ENCODE measurements at places on chromosomes 4 and X.
A peak's percentile ranks its signal among the peaks of the same experiment; 100 is the strongest.

DNA sequence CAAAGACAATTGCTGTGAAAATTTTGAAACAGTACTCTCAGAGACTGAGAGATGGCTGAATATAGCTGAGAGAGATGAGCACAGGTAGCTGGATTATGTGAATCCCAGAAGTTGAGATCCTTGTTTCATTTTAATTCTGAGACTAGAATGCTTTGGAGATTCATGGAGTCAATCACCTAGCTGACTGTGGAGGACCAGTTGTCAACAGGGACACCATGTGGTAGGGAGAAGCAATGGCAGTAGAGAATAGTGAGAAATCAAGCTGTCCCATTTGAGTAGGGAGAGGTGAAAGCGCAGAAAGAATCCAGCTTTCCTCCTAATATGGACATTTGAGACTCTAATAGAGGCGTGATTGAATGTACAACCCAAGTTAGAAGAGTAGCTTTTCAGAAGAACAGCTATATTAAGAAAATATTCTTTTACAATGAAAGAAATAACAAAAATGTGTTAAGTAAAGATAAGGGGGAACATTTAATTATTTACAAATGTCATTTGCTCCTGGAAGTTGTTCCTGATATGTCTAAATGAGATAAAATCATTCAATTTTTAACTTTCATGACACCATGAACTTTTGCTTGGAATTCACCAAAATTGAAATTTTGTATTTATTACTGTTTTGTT lies 30.3 kb upstream of the GLRB start:
- peak; percentile 84 for DNase-seq

DNA sequence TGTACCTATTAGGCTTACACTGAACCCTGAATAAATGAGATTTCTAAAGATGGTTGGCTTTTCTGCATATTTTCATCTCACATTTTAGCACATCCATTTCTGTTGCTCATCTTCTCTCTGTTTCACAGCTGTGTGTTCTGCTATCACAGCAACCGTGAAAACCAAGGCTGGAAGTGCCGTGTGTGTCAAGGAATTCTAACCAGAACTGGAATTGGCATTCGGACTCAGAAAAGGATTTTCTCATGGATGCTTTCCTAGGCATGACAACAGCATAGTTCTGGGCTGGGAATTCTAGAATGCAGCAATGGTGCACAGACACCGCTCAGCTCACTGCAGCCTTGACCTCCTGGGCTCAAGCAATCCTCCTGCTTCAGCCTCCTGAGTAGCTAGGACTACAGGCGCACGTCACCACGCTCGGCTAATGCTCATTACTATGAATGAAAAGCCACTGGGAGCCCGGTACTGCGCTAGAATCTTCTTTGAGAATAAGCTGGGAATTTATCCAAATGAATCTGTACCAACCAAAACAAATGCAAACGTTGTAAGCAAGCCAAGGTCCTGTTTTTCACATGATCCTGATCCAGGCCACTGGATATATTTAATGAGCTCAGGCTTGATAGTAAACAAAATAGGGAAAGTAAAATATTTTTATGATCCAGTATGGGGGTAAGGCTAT lies 105.2 kb downstream of the RBM47 start:
- no peak for DNase-seq

DNA sequence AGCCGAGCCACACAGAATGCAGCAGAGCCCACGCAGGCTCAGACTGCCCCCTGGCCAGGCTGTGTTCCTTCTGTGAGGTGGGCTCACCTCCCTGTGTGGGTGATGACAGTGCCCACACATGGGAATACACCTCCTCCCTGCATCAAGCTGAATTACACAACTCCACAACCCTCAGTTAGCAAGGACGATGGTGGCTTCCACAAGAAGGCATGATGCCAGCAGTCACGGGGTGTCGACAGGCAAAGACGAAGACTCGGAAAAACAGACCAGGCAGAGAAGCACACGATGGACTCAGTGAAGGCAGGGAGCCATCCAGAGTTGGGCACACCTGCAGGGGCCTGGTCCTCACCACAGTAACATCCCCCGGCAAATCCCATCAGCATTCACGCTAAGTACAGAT lies 12.1 kb downstream of the LETM1 start:
- no peak for DNase-seq

- DNase-seq, result no peak
Observed at GRCh38 chr4:103753868-103754653, 34.3 kb upstream of the TACR3 start.

DNA sequence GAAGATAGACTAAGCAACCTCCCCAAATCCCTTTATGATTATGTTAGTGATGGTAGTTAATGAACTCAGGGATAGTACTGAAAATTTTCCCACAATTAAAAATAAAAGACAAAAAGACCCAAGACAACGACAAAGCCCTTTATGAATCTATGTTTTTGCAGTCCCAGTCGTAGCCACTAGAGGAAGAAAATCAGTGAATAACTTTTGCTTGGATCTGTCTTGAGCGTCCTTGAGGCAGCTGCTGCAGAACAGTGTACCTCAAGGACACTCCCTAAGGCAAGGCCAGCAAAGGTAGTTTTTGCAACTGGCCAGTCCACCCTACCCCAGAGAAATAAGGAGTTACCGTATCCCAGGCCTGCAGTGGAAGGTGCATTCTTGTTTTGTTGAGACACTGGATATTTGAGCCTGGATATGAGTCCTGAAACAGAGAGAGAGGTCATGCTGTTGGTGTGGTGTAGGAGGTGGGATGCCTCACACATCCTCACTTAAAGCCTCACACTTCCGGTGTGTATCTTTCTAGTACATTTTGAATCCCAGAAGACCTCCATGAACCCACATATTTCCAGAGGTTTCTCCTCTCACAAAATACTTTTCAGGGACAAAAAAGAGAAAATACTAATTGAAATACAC lies 8.7 kb upstream of the TIMM8A start:
- DNase-seq, result peak; percentile 27

DNA sequence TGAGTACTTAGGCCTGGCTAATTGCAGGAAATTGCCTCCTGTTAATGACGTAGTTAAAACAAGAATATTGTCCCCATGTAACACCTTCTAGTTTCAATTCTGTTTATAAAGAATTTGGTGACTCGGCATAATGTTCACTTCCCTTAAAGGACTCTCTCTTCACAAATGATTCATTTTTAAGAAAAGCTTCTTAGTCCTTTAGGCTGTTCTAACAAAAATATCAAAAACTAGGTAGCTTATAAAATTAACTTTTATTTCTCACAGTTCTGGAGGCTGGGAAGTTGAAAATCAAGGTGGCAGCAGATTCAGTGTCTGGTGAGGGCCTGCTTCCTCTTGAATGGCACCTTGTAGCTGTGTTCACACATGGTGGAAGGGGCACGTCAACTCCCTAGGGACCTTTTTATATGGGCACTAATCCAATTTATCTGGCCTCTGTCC lies 23.8 kb downstream of the COL25A1 start:
- DNase-seq, result no peak

DNA sequence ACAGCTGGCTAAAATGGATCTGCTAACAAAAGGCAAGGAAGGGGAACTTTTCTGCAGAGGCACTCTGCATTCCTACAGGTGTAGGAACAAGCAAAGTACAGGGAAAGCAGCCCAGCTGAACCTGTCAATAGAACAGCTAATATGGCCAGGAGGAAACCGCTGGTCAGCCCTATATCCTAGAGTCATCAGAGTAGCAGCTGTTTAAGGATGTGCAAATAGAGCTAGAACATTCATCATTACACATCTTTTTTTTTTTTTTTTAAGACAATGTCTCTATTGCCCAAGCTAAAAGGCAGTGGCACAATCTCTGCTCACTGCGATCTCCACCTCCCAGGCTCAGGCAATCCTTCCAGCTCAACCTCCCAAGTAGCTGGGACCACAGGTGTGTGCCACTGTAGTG lies 163.0 kb downstream of the BTC start:
- DNase-seq, result no peak
